ENCODE measurements at places on chromosomes 6 and 20.

DNA sequence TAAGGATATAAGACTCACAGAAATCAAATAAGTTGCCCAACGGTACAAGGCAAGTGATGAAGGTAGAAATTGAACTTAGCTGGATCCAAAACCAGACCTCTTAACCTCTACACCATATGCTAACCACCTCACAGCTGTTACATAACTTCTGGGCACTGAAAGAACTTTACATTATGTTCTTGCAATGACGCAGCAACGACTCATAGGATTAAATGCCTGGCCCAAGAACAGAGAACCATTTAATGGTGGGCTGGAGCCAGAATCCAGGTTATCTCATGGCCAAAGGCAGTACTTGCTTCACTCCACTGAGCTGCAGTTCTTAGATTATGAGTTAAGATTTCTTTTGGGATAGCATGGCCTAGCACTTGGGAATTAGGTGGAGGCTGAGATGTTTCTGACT is 4.4 kb downstream of the TRMT6 start:
- no peak for DNase-seq

DNA sequence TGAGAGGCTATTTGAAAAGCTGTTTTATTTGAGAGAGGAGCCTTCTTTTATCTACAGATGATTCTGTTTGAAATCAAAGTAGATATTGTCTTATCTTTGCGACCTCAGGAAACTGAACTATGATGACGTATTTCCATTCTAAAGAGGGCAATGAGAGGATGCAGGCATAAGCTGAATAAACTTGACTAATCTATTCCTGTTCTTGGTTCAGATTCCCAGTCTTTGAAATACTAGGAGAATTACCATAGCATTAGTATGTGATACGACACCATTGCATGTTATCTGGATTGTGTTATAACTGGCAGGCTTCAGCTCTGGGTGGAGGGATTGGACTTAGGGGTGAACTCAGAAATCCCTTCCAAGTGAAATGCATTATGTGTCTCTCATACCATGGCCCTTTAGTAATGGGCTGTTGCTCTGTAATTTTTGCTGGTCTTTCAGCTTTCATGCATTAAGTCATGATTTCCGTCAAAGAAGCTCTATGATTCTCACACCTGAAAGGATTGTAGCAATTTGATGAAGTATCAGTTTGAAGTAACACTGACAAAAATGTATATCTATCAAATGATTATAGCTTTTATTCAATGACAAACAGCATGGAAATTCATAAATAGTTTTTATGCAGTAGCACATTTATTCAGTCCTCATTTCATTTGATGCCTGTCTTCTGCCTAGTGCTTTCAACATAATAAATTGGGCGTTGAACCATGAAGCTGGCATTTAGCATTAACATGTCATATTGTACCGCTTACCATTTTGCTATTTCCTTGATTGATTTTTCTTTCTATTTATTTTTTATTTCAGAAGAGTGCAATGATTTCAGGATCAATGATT is 138.4 kb upstream of the SPACA1 start:
- no peak for DNase-seq

DNA sequence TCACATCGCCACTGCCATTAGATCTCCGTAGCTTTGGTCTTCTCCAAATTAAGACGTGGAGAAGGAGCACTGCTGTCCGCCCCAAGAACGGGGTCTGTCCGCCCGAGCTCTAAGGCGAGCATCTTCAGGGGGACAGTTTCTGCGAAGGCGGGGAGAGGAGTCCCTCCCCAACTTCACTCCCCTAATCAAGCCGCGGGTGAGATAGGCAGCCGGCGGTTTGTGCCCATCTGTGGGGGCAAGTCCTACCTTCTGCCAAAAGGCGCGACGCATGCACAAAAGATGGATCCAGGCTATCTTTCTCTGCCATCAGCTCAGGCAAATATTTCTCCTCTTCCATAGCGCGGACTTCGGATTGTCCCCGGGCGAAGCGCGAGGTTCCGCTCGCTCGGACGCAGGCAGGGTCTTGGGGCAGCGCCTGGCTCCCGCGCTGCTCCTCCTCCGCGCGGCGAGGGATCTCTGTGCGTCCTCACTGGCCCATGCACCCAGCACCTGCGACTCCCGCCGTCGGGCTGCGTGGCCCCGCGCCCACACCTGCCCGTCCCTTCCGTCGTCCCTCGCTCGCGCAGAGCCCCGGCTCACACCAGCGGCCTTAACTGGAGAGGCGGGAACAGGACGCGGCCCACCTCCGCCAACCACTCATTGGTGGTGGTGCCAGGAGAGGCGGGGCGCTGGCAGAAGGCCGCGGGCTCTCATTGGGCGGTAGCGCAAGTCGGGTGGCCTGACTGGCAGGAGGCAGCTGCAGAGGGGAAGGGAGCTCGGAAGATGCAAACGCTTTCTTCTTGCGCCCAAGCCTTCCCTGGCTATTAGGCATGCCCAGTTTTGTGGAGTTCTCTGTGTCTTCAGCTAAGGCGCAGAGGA is at the start of gene KHDRBS2:
Gene KHDRBS2 (minus strand): TSS at position 614 of the 858 bp plus-strand sequence.
- peak; percentile 69 for DNase-seq

- no peak for DNase-seq
These were observed 23.2 kb downstream of the MAS1 start for GRCh38 chr6:159913862-159914564.

GRCh38 chr6:131524695-131525336 is 48.2 kb upstream of the ARG1 start:
- no peak for DNase-seq

DNA sequence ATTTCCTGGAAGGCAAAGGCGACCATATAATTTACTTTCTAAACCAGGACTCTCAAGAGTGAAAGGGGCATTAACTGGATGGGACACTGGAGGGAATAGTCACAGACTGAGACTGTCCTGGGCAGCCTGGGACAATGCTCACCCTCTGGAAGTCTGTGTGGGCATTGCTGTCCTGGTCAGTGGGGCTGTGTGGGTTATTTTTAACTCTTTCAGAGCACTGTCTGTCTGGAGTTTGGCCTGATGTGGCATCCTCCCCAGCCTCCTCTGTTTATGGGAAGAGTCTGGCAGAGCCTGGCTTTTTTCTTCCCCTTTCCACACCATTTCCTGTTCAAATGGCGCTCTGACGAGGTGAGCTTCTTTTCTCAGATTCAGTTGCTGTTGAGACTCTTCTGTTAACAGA is 11.7 kb downstream of the DAAM2 start:
- no peak for DNase-seq

DNA sequence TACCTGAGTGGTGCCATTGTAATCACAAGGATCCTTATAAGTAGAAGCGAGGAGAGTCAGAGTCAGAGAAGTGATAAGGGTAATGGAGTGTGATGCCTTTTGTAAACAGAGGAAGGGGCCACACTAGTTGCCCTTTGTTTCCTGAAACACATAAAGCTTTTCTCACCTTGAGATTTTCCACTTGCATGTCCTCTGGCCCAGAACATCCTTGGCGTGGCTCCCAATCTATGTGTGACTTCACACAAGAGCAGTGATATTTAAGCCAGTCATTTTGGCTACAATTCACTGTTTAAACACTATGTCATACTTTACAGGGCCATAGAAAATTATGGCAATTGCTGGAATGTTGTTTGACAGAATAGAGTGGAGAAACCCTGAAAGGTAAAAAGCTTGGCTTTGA is 121.2 kb upstream of the BTN3A2 start:
- no peak for DNase-seq

DNA sequence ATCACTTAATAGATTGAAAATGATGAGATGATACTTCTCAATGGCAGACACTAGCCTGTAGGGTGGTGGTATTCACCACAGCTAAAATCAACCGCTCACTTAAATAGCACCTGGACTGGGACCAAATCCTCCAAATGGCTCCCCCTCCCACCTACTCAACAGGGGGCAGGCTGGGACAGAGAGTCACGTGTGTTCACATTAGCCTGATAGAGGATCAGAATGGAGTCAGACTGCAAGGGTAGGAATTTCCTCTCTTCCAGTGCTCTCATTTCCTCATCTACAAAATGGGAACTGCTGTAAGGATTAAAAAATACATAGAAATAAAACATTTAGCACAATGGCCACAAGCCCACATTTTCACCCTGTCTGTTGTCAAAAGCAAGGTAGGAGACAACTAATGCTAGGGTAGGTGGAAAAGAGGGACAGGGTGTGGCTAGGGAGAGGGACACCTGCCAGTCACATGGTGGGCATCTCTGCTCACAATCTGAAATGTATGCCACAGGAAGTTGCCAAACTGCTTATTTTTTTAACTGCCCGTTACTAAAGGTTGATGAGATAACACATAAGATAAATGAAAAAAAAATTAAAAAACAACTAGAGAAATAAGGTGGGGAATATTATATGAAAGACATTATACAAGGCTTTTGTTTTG is 55.3 kb downstream of the BACH2 start:
- no peak for DNase-seq

DNA sequence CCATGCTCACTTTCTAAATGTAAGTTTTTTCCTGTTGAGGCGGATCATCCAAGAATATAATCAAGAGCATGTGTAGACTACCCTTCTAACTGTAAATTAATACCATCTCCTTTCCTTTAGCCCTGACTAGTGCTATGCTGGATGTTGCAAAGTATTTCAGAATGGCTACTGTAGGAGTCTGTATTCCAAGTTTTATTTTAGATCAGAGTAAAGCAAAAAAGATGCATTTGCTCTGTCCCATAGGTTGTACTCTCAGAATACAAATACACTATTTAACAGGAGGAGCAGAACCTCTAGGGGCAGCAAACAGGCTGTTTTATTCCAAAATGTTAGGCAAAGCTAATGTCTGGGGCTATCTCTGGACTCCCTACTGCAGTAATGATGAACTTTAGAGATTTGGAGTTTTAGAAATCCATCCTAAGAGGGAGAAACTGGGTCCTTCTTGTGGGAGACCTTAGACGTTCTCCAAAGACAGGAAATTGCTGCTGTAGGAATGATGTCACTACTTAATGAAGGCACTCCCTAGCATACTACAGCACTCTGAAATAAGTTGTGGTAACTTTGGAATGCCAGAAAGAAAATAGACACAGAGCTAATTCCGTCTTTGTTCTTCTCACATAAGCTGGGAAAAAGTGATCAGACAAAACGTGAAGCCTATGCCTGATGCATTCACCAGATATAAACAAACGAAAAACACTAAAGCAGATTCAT is 392.4 kb upstream of the HS3ST5 start:
- DNase-seq = no peak

- no peak for DNase-seq
These were observed 7.9 kb upstream of the OSER1 start for GRCh38 chr20:44218446-44218845.

GRCh38 chr6:27882624-27883023 is 29.6 kb downstream of the OR2B2 start:
- DNase-seq = no peak

GRCh38 chr6:111850295-111850937 is 22.8 kb downstream of the FYN start:
- no peak for DNase-seq

GRCh38 chr20:25496968-25497401 is 88.3 kb downstream of the NINL start:
- no peak for DNase-seq

DNA sequence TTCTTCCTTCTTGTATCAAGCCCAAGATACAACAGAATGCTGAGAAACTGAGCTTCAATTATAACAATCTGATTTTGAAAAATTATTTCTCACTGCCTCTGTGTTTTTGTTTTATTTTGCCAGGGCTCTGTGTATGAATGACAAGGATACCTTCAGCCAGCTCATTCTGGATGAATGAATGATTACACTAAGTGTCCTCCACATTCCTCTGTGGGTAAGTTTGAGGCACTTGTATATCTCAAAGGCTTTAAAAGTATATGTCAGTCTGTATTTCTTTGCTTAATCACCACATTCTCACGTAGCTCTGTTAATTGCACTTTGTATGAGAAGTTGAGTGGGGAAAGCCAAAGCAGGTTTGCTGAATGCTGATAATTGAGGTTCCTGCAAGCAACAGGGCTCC is 95.1 kb downstream of the TIAM2 start:
- no peak for DNase-seq

DNA sequence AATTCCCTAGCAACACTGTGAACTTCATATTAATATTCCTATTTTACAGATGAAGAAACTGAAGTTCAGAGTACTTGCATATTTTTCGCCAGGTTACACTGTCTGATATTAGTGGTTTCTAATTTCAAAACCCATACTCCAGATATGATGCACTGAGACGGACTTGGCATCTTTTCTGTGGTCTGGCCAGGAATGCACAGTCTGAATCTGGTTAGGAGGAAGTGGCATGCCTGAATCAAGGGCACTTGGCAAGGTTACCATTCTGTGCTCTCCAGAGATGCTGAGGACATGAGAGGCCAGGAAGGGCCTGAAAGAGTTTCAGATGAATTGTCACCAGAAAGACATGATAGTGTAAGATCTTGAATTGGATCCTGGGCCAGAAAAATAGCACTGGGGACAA is 150.1 kb downstream of the HAO1 start:
- DNase-seq = no peak

DNA sequence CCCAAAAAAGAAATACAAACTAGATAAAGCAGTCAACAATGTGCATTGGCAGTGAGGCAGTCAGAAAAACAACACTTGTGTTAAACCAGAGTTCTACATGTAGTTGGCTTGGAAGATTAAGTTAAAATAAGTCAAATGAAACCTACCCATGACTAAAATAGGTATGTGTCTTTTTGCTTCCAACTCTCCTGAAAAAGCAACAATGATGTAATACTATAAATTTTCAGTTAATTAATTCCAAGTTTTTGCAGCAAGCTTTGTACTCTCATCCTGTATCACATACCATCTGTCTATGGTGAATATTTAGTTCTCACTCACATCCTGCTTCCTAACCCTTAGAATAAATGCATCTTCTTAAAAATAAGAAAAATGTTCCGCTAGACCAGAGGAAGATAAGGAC is 261.5 kb downstream of the KIF16B start:
- DNase-seq = no peak

DNA sequence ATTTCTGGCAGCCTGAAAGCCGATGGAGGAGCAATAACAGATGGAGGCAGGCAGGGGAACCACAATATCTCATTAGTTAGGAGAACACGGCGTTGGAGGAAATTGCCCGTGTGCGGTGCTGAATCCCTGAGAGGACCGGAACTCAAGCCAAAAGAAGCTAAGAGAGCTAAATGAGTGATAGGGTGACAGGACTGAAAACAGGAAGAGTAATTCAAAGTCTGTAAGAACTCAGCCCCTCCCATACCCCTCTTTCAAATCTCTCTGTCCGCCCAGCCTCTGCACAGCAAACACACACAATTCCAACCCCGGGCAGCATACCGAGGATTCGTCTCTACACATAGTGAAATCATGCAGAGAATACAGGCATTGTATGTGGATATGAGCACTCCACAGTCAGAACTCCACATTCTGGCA is 2.6 kb upstream of the IPCEF1 start:
- DNase-seq = no peak

DNA sequence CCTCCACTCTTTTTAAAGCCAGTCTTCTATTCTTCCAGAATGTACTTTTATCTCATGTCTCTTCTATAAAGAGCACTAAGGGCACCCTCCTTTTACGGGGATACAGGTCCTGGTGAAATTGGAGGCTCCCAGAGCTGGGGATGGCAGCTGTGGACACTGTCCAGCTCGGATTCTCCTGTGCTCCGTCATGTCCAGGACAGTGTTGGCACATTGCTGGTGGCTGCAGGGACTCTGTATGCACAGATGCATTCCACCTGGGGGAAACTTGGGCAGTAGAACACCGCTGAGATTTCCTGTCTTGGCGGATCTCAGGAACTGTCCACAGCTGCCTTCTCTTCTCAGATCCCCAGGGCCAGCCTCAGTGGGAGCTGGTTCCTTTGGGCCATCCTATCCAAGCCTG is 56.6 kb upstream of the CLDN20 start:
- DNase-seq = no peak

- DNase-seq = no peak
These were observed 16.0 kb downstream of the THBS2 start for GRCh38 chr6:169237496-169238134.

GRCh38 chr6:24004659-24005058 is 121.4 kb upstream of the NRSN1 start:
- DNase-seq = no peak
